AML-193 (cell line): ENCODE measurements at places on chromosomes 3 and 15.

DNA sequence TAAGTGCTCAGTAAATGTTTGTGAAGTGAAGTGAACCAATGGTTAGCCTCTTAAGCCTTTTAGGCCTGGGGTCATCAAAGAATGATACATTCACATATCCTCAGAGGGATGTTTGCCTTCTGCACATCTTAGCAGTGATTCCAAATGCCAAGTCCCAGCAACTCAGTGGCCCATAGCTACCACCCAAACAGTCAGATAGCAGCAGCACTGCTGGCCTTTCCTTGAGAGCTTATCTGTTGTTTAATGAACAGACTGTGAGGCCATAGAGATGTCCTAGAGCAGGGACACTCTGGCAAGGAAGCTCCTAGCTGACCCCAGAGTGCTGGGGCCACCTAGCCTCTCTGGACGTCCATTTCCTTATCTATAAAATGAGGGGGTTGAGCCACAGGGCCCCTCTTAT lies 86.8 kb downstream of the CYP19A1 start:
- no peak for DNase-seq

DNA sequence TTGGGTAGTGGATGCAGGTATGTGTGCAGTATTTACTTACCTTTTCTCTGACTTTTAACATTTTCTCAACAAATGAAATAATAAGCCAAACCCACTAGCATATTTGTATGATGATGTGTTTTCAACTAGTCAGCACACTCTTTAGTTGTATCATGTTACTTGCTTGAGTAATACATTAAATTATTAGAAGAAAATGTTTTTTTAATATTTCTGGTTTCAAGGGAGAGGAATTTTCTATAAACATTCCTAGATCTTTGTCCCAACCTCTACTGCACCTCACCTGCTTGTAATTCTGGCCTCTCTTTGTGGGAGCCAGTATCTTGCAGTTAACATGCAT lies 161.8 kb upstream of the CBLB start:
- DNase-seq = no peak

GRCh38 chr3:24088782-24089181 lies 143.7 kb downstream of the NR1D2 start:
- DNase-seq = peak; percentile 5

GRCh38 chr3:144351011-144351410 lies 379.4 kb downstream of the DIPK2A start:
- DNase-seq = no peak
